ENCODE measurements at places on chromosomes 5 and 9.

DNA sequence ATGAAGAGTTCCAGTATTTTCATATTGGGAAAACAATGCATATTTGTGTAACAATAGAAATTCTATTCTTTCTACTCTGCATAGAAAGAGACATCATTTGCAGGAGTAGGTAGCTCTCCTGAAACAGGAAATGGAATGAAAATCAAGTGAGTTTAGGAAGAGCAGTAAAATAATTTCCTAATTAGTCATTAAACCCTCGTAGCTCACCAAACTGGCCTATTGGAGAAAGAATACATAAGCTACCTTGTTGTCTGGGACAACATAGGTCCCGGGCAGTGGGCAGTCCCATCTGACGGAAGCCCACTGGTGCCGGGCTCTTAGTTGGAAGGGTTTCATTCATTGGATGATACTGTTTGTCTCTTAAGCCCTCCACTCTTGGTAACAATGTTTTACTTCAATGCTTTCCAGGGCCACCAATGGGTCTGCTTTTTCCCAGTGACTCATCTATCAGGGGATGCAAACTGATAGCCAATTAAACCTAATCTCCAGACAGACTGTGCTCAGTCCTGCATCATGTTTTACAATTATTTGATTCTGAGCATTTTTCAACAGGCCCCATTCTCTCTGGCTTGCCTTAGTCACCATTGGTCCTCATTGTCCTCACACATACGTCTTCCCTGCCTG, 46.5 kb downstream of the GNA14 start:
- DNase-seq = no peak

DNA sequence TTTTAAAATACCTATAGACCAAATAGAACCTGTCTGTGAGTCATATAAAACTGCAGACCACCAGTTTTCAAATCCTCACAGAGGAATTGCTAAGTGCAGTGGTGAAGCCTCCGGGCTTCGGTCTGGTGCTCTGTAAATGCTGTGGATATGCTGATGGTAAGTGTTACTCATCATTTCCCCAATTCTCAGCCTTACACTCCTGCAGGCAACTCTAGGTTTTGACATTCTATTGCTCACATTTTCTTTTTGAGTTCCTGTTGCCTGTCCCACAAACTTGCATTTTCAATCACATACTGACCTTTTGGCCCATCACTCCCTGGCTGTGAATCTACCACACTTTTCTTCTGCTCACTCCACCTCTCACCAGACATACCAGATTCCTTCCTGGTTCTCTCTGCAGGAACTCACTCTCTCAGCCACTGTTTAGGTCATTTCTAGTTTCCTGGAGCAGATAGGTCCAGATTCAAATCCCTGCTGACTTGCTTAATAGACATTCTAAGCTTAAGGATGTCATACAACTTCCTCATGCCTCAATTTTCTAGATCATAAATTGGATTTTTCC, 192.9 kb downstream of the RAB3C start:
- DNase-seq = no peak

DNA sequence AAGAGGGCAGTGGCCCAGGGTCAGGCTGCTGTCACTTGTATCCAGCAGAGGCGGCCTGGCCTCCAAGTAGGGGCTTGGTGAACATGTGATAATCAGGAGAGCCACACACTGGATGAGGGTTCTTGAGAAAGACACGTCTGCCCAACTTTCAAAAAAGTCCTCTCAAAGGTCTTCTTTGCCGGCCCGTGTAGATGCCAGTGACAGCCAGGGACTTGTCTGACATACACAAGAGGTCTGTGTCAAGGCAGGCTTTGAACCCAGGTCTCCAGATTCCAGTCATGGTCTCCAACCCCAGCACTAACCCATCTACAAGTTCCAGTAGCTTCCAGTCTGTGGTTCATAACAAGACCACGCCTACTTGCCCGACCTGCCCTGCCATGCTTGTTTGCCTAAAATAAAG, 7.9 kb upstream of the AMBP start:
- no peak for DNase-seq

- no peak for DNase-seq
Measured at GRCh38 chr5:32319392-32319791, 6.7 kb upstream of the MTMR12 start.

DNA sequence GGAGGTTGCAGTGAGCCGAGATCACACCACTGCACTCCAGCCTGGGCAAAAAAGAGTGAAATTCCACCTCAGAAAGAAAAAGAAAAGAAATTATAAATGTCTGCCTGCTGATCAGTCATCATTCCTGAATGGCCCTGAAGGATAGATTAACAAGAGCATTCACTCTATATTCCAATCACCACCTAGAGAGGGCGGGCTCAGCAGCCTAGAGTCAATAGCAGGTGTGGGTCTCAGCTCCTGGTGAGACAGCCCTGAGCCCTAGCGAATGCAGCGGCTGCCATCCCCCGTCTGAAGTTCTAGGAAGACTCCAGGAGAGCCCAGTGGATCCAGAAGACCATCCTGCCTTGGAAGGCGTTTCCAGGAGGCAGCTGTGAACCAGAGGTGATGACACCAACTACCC, 12.0 kb downstream of the FBP1 start:
- no peak for DNase-seq

DNA sequence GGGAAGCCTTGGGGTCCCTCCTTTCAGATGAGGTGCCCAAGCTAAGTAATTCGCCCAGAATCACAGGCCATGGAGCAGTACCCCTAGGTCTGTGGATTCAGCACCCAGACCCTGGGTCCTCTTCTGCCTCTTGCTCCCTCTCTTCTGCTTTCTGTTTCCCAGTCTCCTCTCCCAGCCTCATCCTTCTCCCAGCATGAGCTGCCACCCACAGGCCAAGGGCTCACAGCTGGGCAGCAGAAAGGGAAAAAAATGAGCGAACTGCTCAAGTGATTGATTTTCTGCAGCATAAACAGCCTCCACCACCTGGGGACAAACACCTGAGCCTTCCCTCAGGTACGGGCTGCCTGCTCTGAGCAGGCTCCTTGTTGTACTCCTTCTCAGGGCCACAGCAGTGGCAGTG, 113.9 kb upstream of the SAP30L start:
- DNase-seq = no peak

GRCh38 chr5:179505636-179506261, 44.6 kb upstream of the RUFY1 start:
- no peak for DNase-seq

DNA sequence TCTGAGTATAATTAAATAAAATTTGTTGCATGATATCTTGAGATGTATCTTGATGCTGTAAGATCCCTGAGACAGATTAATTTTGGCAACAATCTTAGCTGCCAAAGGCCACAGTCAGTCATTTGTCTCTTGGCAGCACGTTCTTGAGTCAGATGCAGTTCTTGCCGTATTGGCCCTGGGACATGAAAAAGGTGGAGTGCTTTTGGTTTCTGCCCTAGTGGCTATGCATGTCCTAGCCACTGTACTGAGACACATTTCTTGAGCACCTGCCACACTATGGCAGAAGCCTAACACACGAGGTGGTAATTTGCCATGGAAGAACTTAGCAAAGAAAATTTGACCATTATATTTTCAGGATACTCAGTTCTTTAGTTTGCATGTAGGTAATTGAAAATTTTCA, 45.0 kb upstream of the PHF2 start:
- no peak for DNase-seq

DNA sequence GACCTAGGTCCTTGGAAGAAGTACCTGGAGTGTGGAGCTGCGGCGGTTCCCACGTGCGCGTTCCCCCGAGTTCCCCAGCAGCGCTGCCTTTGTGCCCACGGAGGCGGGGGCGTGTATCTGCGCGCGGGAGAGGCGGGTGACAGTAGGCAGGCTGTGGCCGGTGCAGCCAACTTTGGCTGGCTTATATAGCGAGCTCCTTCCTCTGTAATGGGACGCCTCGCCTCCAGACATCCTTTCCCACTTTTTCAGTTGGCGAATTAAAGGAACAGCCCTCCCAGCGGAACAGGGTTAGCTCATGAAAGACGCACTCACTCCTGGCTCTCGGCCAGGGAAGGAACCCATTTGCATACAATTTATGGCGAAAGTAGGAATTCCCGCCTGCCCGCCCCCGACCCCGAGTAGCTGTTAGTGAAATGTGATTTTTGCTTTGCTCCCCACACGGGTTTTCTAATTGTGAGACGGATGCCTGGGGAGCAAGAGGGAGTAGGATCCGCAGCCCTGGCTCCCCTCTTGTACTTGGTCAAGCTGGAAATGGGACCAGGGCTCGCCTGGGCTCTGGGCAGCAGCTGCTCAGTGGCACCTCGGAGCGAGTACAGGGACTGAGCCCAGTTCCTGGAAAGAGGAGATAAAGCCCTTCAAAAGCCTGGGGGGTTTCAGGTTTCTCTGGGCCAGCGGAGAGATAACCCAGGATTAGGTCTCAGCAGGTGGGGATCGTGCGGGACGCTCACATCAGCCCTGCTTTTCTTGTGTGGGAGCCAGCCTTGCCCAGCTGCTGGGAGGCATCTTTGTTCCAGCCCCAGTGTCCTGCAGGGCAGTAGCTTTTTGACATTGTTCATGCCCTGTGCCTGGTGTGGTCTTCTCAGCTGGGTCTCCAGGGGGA, at the start of gene TNC:
Gene TNC (minus strand): TSS at position 159 of the 880 bp plus-strand sequence. CDS start 27,139 bp downstream, outside the sequence.
- peak; percentile 50 for DNase-seq

- DNase-seq = no peak
Measured at GRCh38 chr9:114119242-114120191, 20.4 kb upstream of the KIF12 start.

DNA sequence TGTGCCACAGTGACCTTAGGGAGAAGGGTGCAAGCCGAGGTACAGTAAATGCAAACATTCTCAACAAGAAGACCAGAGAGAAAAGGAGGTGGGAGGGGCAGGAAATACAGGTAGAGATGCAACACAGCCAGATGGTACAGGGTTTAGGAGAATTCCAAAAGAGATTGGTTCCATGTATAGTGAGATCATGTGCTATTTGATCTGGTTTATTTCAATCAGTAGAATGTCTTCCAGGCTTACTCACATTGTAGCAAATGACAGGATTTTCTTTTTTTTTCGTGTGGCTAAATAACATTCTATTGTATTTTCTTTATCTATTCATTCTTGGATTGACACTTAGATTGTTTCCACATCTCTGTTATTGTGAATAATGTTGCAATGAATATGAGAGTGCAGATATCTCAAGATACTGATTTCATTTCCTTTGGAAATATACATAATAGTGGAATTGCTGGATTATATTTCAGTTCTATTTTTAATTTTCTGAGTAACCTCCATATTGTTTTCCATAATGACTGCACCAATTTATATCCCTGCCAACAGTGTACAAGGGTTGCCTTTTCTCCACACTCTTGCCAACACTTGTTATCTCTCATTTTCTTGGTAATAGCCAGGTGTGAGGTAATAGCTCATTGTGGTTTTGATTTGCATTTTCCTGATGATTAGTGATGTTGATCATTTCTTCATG, 107.8 kb upstream of the GAS1 start:
- DNase-seq = no peak

- no peak for DNase-seq
Measured at GRCh38 chr5:570446-570845, 41.7 kb upstream of the CEP72 start.

DNA sequence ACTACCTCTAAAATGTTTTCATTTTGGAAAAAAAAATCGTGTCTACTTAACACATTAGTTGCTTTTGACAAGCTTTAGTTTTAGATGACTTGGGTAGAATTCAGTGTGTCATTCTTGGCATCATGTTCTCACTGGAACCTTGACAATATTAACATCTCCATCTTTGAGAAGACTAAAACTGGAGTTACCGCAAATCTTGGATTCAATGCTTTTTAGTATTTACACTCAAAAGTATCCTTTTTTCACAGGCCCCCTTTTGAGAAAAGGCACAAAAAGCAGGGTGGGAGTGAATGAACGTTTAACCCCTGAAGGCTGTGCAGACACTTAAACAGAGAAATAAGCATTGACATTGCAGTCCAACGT, 549.1 kb downstream of the CSNK1G3 start:
- DNase-seq = no peak

DNA sequence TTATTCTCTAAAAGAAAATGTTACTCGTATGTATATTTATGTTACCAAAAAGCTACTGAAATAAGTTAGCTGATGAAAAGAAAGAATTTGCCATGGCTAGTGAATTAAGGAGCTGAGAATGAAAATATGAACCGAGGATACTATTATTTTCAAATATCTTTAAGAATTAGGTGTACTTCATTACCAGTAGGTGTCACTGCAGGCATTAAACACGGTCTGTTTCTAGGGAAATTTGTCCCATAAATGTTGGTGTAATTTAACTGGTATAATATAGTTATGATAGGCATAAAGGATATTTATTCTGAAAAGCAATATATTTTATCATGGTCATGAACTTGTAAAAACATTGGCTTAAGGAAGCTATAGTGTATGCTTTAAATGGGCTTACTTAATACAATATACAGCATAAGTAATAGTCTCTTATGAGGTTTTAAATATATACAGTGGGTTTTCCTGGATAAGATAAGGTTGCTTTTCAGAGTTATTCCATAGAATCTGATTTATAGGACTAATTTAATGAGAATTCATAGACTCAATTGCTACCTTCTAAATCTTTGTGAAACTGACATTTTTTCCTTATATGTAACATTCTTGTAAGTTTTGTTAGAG, 72.4 kb upstream of the MPDZ start:
- no peak for DNase-seq

DNA sequence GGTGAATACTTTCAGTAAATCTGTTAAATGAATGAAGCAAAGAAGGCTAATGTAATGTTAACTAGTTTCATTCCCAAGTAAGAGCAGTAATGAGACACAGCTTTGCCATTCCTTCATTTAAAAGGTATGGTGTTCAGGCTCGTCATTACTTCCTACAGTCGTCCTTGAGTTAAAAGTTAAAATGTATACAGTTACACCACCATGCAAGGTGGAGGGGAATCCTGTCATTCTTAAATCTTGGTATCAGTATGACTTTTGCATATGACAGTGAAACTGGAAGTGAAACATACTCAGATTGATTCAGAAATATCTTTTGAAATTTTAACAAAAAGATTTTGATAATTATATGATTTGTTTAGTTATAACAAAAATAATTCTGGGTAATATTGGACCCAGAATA, 25.9 kb downstream of the MTRR start:
- no peak for DNase-seq

DNA sequence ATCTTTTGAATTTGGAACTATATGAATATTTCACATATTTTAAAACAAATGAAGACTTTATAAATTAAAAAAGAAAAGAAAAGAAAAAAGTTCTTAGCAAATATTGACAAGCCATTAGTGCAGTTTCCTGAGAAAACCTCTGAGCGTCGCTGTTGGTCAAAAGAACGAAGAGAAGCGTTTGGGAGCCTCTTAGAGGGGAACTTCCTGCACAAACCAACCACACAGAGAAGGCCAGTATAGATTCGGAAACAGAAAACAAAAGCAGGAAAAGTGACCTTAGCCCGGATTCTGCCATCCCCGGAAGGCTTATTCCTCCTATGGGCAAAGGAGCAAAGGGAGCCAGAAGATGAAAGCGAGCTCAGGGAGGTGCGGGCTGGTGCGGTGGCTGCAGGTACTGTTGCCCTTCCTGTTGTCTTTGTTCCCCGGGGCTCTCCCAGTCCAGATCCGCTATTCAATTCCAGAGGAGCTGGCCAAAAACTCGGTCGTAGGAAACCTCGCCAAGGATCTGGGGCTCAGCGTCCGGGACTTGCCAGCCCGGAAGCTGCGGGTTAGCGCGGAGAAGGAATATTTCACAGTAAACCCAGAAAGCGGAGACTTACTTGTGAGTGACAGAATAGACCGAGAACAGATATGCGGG, at the start of gene PCDHGB2:
Gene PCDHGB2 (plus strand): TSS at position 205 of the 637 bp plus-strand sequence. CDS start 142 bp downstream, at position 347.
- DNase-seq = no peak
